ENCODE measurements at places on chromosomes 7 and 10.

- peak; percentile 17 for DNase-seq
Observed at GRCh38 chr10:131078131-131078881, 233.2 kb downstream of the TCERG1L start.

- DNase-seq, result no peak
Observed at GRCh38 chr10:74163319-74164068, 12.5 kb downstream of the ADK start.

- no peak for DNase-seq
Observed at GRCh38 chr7:11612737-11613136, 219.3 kb downstream of the THSD7A start.

DNA sequence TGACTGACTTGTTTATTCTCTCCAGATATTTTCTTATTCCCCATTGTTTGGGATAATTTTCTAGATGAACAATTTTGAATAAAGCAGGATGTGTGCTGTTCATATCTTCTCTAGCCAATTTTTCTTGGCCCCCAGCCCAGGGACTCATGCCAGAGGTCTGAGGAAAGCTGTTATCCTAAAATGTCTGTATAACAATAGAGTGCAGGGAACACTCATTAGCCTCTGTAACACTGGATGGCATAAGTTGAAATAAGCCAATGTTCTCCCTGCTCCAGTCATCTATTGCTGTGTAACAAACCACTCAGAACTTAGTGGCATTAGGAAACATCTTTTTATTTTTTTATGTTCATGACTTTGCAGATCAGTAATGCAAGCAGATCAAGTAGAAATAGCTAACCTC, 121.7 kb upstream of the TRIM24 start:
- no peak for DNase-seq

GRCh38 chr10:119693262-119693957, 32.4 kb upstream of the INPP5F start:
- DNase-seq, result no peak

GRCh38 chr10:3528271-3528670, 256.7 kb downstream of the KLF6 start:
- DNase-seq, result no peak

- no peak for DNase-seq
Observed at GRCh38 chr10:79375321-79376077, 28.2 kb downstream of the PPIF start.

DNA sequence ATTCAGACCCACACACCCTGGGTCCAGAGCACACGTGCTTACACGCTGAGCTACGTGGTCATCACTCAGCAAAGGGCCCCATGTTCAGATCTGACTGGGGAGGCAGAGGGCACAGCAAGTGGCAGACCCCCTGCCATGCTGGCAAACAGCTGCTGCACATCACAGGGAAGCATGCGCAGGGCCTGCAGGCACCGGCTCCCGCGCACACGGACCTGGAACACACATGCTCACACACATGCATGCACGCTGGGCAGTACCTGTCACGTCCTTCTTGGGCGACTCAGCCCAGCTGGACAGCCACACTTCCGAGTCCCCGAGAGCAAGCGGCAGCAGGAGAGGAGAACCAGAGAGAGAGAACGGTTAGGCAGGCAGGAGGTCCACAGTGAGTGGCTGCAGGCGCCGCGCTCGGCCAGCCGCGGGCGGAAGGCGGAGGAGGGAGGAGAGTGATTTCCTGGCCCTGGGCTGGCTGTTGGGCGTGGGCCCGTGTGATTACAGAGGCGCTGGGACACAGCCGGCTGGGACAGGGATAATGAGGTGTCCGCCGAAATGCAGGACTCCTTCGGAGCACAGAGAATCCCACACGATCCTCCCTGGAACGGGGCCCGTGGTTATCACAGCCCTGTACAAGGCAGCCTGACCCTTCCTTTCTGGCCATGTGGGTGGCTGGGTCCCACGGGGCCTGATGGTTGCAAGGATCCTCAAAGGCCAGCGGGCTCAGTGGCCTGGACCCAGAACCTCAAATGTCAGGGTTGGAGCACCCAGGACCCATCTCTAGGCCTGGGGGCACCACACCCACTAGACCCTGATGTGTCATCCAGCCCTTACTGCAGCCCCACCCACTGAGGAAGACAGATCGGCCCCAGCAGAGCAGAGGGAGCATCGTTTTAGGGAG, 175.1 kb downstream of the NEURL1 start:
- peak; percentile 91 for DNase-seq

- DNase-seq, result no peak
Observed at GRCh38 chr10:114751856-114752255, 69.7 kb upstream of the FHIP2A start.

GRCh38 chr7:94276795-94277194, 117.9 kb upstream of the COL1A2 start:
- no peak for DNase-seq

DNA sequence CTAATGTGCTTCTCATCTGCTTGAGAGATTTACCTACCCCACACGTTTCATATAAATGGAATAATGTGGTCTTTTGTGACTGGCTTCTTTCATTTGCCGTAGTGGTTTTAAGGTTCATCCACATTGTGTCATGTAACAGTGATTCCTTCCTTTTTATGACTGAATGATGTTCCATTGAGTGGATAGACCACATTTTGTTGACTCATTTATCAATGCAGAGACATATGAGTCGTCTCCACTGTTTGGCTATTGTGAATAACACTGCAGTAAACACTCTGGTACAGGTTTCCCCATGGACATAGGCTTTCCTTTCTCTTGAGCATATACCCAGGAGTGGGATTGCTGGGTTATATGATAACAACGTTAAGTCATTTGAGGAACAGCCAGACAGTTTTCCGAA, 2.0 kb upstream of the AOC1 start:
- DNase-seq, result no peak

DNA sequence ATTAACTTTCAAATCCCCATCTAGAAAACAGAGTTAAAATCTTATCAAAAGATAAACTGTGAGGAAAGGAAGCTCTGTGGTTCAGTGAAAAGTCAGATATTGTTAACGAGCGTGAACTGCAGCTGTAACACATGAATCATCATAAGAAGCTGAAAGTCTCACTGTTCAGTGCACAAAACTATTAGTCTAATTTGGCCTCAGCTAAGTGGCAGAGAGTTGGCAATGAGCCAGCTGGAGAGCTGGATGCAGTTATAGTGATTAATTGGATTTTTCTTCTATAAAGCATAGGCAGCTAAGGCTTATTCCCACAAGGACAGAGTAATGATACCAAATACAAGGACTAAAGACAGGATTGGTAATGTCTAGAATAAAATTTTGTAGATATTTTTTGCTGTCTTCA, 101.1 kb upstream of the ABCB5 start:
- DNase-seq, result no peak

- peak; percentile 66 for DNase-seq
Observed at GRCh38 chr7:106598663-106599342, 62.2 kb downstream of the CCDC71L start.

- peak; percentile 87 for DNase-seq
Observed at GRCh38 chr10:21526860-21527597, 1.5 kb upstream of the SKIDA1 start.

- no peak for DNase-seq
Observed at GRCh38 chr10:44070282-44070681, 314.6 kb downstream of the CXCL12 start.

DNA sequence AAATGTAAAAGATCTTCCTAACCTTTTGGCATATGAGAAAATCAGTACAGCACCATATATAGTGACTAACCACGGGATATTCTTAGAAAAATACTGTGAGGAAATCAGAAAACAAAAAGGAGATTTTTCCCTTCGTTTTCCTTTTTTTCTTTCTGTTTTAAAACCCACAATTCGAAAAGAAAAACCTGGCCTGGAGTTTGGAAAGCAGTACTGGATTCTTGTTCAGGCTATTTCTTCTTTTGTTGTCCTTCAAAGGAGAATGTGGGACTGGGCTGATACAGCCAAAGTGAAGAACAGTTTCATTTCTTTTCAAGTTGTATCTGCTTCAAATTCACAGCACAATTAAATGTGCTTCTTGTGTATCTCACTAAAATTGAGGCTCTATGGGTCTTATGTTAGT, 156.8 kb upstream of the PHYHIPL start:
- DNase-seq, result no peak

DNA sequence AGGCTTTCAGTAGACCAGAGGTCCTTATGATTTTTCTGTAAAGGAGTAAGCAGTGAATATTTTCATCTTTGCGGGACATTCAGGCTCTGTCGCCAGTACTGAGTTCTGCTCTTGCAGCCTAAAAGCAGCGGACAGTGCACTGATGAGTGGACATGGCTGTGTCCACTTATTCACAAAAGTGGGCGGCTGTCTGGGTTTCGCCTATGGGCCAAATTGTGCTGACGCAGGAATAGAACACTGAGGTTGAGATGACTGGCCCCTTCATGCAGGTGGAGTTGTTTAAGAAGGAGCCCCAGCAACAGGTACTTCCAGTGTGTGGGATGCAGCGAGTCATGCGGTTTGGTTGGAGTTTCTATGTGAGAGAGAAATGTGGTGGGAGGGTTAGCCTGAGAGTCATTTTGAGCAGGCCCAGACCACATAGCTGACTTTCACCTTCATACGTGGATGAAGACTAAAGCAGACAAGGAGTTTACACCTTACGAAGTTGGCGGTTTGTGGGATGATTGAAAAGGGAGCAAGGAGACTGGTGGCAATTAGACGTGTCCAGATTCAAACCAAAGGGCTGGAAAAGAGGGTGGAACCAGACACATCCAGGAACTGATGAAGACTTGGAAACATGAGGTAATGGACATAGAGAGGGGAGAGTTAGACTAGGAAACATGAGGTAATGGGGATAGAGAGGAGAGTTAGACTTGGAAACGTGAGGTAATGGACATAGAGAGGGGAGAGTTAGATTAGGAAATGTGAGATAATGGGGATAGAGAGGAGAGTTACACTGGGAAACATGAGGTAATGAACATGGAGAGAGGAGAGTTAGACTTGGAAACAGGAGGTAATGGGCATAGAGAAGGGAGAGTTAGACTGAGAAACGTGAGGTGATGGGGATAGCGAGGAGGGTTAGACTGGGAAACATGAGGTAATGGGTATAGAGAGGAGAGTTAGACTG, 38.2 kb downstream of the WDR37 start:
- DNase-seq, result no peak

DNA sequence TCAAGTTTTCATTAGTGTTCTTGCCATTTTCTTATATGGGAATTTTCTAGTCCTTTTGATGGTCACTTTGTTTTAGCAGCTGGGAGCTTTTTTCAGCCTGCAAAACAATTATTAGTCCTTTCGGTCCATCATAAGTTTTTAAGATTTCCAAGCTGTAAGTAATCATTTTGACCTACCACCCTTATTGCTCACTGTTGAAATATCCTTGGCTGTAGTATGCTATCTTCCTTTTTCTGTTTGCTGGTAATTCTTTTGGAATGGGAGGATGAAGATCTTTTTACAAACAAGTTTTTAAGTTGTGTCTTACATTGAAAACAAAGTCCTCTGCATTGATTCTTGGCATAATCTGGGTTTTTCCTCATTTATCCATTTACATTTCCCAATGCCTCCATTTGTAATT, 24.0 kb downstream of the BZW2 start:
- DNase-seq, result no peak

DNA sequence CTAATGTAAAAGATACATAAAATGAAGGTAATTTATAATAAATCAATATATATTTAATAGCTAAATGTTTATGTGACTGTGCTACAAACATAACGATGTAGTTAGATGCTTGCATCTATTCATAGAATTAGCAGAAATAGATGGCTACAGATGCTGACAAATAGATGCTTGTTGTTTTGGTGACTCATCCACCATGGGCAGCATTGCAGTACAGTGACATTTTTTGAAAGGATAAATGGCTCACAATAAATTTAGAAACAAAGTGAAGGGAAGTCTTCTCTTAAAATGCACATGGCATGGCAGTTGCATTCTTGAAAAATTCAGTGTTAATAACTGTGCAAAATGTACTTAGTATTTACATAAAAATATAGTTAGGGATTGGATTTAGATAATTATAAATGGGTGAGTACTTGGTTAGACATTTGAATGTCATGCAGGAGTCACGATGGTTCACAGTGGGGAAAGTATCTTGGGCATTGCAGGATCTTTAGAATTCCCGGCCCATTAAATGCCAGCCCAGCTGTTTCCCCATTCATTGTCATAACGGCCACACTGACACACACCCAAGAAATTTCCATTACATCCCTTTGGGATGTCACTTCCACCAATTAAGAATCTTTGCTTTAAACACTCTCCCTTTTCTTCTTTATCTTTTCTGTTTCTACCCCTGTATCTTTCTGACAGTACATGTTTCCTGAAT, 564.1 kb downstream of the ATRNL1 start:
- DNase-seq, result no peak

GRCh38 chr7:123787220-123788007, 38.6 kb upstream of the WASL start:
- no peak for DNase-seq

- DNase-seq, result no peak
Observed at GRCh38 chr10:110399106-110399964, 94.6 kb upstream of the SMNDC1 start.

DNA sequence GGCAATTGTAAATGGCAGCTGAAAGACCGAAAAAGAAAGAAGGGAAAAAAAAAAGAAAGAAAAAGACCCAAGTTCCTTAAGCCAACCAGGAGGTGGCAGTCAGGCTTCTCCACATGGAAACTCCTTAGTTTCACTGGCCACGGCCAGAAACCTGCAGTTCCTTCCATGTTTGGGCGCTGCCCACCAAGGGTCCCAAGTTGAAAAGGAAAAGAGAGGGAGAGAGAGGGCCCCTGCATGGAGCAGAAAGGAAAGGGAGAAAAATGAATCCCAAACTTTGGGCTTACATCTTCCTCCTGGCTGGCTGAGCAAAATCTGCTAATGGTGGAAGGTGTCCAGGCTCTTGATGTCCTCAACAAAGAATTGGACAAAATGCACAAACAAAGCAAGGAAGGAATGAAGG, 31.8 kb upstream of the ABCA13 start:
- DNase-seq, result no peak

DNA sequence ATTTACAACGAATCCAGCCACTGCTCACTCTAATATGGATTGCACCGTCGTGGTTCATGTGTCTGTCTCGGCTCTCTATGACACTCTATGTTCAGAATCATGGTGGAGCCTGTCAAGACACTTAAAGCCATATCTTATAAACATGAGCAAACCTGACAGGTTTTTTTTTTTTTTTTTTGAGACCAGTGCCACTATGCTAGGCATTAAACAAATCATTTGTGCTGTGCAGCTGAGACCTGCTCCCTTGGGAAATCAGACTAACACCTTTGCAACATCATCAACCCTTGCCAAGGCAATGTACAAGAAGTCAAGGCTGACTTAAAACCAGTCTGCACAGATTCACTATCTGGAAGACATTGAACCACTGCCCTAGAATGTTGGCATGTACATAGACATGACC, 181.2 kb upstream of the ANK3 start:
- DNase-seq, result no peak

- no peak for DNase-seq
Observed at GRCh38 chr10:12568391-12569009, 219.2 kb downstream of the CAMK1D start.

DNA sequence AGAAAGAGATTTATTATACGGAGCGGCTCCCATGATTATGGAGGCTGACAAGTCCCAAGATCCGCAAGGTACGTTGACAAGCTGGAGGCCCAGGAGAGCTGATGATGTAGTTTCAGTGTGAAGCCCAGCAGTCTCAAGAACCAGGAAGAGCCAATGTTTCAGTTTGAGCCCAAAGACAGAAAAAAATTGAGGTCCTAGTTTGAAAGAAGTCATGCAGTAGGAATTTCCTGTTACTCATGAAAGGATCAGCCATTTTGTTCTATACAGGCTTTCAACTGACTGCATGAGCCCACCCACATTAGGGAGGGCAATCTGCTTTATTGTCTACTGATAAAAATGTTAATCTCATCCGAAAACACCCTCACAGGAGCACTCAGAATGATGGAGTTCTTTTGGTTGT, 51.5 kb downstream of the CCDC71L start:
- DNase-seq, result no peak

All from Right ventricle myocardium inferior (tissue), 1 donor.